Activated CD4-positive, alpha-beta T cell treated with anti-CD3 and anti-CD28 coated beads, Interleukin-2, amount 50 U/mL, for 24 hours (primary cell): ENCODE measurements at places on chromosomes 2 and 18.

- DNase-seq, result no peak
Measured at GRCh38 chr18:10230072-10230471, 224.4 kb upstream of the APCDD1 start.

GRCh38 chr2:38255211-38255610 is 121.9 kb downstream of the ATL2 start:
- no peak for DNase-seq

DNA sequence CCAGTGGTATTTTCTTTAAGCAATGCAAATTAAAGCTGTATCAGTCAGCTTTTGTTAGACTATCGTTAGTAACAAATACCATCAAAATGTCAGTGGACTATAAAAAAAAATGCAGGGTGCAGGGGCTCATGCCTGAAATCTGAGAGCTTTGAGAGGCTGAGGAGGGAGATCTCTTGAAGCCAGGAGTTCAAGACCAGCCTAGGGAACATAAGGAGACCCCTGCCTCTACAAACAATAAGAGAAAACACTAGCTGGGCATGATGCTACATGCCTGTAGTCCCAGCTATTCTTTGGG is 253.7 kb downstream of the MYCN start:
- no peak for DNase-seq

- no peak for DNase-seq
Measured at GRCh38 chr18:69626171-69626570, 225.5 kb downstream of the DOK6 start.

DNA sequence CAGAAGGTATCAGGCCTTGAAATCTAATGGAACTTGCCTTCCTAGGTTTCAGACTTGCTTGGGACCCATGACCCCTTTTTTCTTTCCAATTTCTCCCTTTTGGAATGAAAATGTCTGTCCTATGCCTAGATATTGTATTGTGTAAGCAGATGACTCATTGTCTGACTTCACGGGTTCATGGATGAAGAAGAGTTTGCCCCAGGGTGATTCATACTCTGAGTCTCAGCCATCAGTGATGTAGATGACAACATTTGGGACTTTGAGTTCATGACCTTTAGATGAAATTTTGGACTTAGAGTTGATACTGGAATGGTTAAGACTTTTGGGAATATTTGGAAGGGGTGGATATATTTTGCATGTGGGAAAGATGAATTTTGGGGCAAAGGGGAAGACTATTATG is 11.2 kb upstream of the SCYGR5 start:
- DNase-seq, result peak; percentile 10

GRCh38 chr18:48544661-48545415 is 6.0 kb downstream of the CTIF start:
- no peak for DNase-seq

GRCh38 chr2:121570667-121571055 is 40.0 kb downstream of the RNU4ATAC start:
- DNase-seq, result no peak

DNA sequence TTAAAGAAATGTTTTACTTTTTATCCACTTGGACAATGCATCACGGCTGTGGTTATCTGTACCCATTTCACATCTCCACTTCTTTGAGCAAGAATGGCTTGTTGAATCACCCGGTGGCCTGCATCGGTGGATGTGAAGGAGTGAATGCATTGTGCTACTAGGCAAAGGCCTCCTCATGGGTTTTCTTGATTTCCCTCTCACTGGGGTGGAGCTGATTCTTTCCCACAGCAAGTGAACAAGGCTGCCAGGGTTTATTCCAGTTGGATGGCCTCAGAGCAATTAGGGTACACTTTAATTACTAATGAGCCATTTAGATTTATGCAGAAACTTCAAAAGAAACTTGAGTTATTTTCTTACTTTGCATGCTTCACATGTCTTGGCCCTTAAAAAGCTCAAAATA is 387.1 kb downstream of the RND3 start:
- DNase-seq, result no peak

GRCh38 chr2:133733901-133734255 is 165.6 kb upstream of the NCKAP5 start:
- DNase-seq, result no peak

GRCh38 chr2:115199966-115200365 is 757.5 kb downstream of the DPP10 start:
- no peak for DNase-seq

GRCh38 chr18:4806331-4806730 is 351.2 kb upstream of the DLGAP1 start:
- DNase-seq, result no peak

DNA sequence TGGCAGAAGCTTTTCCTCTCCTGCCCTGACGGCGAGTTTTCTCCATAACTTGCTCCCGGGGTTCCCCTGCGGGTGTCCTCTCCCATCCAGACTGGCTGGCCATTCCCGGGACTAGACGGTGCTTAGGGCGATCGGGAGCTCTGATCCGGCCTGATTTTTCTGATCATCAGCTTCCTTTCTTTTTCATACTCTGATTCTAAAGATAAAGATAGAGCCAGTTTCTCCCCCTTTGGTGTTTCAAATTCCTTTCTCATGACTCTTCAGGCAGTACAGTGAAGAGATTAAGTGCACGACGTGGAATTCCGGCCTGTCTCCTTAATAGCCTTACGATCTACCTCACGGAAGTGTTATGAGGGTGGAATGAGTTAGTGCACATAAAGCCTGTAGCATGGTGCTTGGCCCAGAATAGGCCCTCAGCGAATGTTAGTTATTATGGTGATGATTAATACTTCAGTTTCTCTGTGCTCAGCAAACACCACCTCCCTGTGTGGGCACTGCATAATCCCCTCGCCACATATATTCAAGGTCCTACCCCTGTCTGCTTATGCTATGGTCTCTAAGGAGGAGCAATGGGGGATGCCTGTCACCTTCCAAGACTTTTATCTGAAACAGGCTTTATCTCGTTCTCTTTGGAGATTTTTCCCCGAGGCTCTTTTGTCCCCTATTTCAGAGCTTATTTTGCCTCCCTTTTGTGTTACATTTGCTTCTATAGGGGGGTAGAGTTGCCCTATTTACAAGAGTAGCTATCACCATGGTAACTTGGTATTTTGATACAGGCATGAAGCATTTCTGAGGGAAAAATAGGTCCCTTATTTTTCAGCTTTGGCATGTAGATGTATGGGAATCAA is 254.8 kb downstream of the CDH2 start:
- DNase-seq, result no peak

- no peak for DNase-seq
Measured at GRCh38 chr18:50424877-50425690, 50.2 kb downstream of the SKA1 start.

GRCh38 chr2:218357236-218358177 is 850 bp downstream of the CATIP start:
- no peak for DNase-seq

- DNase-seq, result no peak
Measured at GRCh38 chr2:80592106-80592505, 287.6 kb upstream of the LRRTM1 start.

- DNase-seq, result no peak
Measured at GRCh38 chr2:172613040-172613439, 57.1 kb downstream of the PDK1 start.

- no peak for DNase-seq
Measured at GRCh38 chr18:10074728-10075127, 160.9 kb downstream of the VAPA start.

- DNase-seq, result no peak
Measured at GRCh38 chr18:25392192-25392591, 40.2 kb upstream of the ZNF521 start.

DNA sequence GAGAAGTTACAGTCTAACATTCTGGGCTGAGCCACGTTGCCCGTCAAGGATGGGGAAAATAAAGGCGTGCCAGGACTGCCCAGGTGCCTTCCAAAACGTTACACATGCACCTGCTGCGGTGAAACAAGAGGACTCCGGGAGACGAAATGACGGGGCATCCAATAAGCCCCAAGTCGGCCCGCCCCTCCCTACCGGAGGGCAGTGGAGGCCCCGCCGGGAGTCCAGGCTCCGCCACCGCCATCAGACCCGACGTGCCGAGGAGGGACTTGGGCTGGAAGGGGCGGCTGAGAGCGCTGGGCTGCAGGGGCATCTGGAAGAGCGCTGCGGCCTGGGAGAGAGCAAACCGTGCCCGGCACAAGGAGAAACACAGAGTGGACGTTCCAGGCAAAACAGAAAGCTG is 112.5 kb upstream of the GPC1 start:
- DNase-seq, result no peak

DNA sequence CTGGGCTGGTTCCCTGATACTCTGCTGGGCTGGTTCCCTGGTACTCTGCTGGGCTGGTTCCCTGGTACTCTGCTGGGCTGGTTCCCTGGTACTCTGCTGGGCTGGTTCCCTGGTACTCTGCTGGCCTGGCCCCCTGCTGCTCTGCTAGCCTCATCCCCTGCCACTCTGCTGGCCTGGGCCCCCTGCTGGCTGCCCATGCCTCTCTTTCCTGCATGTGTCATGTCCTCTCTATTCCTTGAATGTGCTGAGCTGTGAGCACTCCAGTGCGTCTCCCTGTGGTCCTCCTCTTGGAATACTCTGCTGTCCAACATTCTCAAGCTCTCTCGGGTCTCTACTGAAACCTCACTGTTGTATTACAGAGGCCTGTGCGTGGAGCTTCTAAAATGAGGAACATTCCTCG is 216.3 kb downstream of the RNF144A start:
- no peak for DNase-seq

DNA sequence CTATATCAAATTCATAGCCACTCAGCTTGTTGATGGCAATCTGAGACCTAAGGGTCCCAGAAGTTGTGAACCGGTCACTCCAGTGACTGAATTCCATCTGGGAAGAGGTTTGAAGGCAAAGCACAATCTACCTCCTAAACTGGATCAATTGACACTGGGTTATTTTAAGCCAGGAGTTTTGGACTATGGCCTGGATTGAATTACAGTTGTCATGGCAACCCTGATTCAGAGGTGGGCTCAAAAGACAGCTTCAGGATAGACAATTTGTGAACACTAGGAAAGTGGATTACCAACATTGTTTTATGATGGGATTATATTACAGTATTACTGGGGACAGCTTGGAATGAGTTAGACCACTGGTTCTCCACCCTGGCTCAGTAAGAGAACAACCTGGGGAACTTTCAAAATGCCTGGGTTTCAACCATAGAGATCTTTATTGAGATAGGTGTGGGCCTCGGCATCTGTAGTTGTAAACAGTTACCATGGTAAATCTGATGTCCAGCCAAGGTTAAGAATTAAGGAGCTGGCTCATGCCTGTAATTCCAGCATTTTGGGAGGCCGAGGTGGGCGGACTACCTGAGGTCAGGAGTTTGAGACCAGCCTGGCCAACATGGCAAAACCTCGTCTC is 58.8 kb downstream of the MFSD6 start:
- DNase-seq, result no peak

DNA sequence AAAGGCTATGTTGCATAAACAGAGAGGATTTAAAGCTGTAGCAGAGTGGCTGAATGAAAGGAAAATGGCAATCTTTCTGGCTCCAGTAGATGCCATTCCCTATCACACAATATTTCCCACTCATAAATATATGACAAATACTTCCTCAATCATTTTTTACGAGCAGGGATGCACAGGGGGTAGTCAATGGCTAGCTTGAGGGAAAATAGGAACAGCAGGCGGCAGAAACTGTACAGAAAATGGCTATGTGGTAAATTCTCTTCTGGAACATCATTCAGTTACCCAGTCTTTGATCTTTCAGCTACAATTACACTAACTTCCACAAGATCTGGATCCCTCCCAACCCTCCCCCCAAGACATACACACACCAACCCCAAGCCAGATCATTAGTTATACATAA is 127.2 kb downstream of the OLA1 start:
- no peak for DNase-seq

GRCh38 chr18:21799721-21800120 is 59.1 kb downstream of the MIB1 start:
- DNase-seq, result no peak

DNA sequence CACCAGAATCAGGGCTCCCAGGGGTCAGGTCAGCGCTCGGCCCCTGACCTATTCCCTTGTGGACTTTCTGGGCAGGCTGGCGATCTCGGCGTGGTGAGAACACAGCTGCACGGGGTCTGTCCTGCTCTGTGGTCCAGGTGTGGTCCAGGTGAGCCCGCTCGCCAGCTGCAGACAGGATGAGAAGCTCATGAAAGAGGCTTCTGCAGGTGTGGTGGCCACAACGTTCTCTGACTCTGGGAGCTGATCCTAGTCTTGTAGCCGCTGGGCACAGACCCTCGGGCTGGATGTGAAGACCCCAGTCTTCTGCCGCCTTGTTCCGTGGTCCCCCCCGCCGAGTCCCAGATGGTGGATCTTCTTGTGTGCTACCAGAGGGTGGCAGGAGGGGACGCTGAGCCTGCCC is 129.7 kb downstream of the RTP5 start:
- no peak for DNase-seq

- no peak for DNase-seq
Measured at GRCh38 chr2:184847331-184847730, 249.0 kb downstream of the ZNF804A start.

GRCh38 chr2:215368493-215368809 is 56.6 kb downstream of the ATIC start:
- DNase-seq, result no peak

- DNase-seq, result no peak
Measured at GRCh38 chr2:188852772-188853171, 121.4 kb upstream of the COL3A1 start.

- DNase-seq, result no peak
Measured at GRCh38 chr2:159617100-159617499, 752 bp upstream of the BAZ2B start.

- no peak for DNase-seq
Measured at GRCh38 chr18:75141166-75141565, 67.8 kb downstream of the PTGR3 start.

DNA sequence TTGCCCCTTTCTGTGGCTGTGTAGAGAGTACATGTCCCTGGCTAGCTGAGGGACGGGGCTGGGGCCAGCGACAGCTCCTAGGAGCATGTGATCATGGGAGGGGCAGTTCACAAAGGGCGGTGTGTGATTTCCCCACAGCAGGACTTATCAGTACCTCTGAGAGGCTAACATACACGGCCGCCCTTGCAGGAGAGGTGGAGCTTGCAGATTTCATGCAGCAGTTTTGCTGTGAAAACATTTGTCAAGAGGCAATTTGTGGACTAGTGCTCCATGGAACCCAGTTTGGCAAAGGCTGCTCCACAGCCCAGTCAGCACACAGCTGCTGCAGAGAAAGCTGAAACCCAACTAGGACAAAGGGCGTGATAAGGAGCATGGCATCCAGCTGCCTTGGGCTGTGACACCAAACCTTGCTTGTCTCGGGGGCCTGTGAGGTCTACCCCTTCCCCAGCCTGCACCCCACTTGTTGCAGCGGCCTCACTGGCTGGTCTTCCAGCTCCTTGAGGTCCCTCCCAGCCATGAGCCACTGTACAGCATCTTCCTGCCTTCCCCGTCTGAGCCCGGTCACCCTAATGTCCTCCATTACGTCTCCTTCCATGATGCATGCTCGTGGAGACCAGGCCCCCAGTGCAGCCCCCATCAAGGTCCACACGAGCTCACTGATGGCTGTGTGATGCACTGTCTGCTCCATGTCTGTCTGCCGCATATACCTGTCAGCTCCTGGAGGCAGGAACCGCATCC is 121.4 kb upstream of the HDAC4 start:
- no peak for DNase-seq

GRCh38 chr18:60656553-60656952 is 284.0 kb upstream of the MC4R start:
- DNase-seq, result no peak
